Progenitor cell of endocrine pancreas (in vitro differentiated cells): ENCODE measurements at places on chromosomes 5 and 9. TPM values are rescaled to one million over a fixed set of nuclear protein-coding genes. Genes with fewer than 3 reads are reported as not detected.
A peak's percentile ranks its signal among the peaks of the same experiment; 100 is the strongest.

- DNase-seq = peak; percentile 32
Measured at GRCh38 chr5:148957591-148958202, 105.2 kb downstream of the SH3TC2 start.

DNA sequence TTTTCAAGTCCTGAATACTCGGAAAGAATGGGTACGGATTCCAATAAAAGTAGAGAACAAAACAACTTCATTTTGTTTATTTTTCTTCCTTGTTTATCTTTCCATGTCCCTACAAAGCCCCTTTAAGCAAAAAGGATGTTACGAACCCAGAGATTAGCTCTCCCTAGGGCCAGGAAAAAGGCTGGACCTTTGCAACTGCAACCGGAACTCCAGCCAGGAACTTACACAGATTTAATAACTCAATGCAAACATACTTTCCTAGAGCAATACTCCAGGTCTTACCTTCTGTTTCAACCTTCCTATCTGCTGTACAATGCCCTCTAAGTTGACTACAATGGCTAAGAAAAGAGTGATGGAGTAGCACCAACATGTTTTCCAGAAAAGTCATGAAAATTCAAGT, 7.0 kb downstream of the DENND1A start:
- no peak for DNase-seq

GRCh38 chr5:74762599-74762998, 4.3 kb downstream of the GFM2 start:
- DNase-seq = no peak

The ZNF462 gene
- total RNA-seq = 102 and 103 TPM in 2 replicates

DNA sequence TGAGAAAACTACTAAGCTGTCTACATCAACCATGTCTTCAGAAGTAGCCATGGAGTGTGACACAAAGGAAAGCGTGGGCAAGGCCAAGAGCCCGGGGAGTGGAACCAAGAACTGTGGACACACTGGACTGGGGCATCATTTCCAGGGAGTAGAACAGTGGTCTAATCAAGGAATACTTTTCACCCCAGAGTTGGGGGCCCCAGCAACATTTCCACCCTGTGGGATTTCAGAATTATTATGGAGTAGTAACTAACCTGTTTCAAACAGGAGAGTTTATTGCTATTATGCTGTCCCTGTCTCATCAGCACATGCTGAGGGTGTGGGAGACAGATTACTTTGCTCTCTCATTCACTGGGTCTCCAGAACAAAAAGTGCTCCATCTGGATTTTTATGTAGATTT, 58.0 kb upstream of the FSTL4 start:
- DNase-seq = no peak

GRCh38 chr5:133287500-133287899, 235.7 kb downstream of the HSPA4 start:
- peak; percentile 34 for DNase-seq

GRCh38 chr5:116454417-116454927, 120.2 kb downstream of the SEMA6A start:
- no peak for DNase-seq

The CER1 gene
- 0.73 TPM in 1 of 2 replicates, not detected in the other for total RNA-seq

DNA sequence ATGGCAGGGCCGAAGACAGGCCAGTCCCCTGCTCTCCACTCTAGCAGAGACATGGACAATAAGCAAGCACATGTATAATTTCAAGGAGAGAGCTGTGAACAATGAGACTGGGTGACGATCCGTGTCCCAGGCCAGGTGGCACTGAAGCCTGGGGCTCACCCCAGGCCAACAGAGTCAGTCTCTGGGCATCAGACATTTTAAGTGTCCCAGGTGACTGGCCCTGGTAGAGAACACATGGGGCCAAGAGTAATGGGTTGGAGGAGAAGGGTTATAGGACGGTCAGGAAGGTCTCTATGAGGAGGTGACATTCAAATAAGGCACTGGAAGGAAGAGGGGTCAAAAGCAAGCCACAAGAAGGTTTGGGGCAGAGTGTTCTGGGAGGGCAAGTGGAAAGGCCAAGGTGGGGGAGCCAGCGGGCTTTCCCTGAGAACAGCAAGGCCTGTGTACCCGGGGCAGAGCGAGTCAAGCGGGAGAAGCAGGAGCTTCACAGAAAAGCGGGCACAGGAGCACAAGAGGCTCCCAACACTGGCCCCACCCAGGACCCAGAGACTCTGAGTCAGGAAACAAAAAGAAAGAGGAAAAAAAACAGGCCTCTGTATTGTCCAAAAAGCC, 1.1 kb upstream of the AKNA start:
- no peak for DNase-seq

DNA sequence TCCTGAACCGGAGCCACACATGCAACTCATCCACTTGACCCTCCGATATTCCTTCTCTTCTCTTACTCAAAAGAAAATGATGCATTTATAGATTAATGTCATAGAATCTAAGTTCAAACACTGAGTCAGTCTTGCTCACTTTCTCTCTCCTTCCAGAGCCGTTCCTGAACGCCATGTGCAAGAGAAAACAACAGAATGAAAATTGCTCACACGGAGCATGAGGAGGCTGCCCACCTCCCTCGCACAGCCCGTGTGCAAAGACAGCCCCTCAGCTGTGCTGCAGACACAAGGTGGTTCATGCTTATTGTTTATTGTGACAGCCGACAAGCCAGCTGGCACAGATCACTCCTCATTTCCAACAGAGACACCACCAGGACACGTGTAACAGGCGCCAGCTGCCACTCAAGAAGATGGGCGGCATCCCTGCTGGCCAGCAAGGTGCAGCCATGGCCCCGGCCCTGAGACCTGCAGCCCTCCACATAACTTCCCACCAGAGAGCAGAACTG, 290.8 kb downstream of the GLIS3 start:
- no peak for DNase-seq

GRCh38 chr9:13189362-13189761, 90.1 kb downstream of the MPDZ start:
- no peak for DNase-seq

DNA sequence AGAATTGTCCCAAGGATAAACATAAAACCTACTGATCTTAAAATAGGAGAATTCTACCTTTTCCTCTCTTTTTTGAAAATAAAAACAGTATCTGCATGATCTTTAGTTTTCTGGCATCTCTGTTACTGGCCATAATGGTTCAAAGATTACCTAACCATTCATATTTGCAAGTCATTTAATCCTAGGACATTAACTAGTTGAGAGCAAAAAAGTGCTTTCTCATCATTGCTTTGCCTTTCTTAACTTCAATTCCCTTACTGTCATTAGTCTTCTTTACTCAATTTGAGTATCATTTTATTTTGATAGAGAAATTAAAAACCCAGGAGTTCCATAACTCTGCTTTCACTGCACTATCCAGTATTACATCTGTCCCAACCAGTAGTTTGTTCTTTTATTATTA, 68.6 kb downstream of the RFX3 start:
- no peak for DNase-seq

DNA sequence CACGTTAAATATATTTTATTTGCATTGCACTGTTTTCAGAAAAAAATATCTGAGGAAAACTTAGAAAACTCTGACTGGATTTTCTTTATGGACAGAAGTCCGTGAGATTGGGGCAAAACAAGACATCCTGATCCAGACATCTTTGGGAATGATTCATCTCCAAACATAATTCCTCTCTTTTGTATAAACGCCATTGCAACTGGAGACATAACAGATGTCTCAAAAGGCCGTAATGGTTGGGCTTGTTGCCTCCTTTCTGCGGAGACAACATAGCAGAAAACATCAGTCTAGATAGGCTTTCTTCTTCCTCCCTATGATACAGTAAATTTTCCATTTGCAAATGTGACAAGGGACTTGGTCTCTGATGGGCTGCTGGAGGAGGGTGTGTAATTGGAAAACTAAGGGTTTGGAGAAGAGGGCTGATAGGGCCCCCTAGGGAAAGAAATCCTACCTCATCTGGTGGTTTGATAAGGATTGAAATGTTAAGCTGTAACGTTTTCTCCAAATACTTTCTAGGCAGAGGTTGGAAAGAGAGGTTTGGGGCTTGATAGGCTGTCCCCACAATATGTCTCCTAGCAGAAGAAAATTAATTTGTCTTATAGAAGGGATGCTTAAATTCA, 631.5 kb upstream of the ST8SIA4 start:
- DNase-seq = no peak

DNA sequence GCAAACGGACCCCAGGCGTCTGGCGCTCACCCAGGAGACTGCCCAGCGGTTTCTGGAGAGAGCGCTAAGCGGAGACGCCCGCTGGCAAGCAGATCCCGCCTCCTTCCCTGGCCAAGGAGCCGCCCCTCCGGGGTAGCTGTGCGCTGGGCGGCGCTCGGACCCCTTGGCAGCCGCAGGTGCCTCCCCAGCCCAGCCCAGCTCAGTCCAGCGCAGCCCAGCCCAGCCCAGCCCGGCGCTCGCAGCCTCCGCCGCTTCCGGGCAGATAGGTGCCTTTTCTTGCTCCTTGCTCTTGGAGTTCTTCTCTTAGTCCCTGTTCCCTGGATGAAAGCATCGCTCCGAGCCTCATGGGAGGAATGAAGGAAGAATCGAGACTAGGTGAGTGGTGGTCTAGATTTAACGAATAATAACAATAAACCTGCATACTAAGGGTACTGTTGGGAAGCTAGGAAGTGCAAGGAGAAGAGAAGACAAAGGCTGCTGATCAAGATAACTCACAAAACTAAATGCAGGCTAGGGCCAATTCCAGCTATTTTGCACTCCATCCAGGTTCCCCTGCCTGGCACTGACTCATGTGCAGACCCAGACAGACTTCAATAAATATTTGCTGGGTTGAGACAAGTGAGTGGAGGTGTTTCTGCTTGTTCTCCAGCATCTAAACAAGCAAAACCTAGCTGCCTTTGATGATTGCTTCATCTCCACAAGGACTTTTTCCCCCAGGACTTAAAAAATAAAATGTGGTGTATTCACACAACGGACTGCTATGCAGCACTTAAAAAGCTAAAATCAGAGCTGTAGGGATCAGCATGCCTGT, at the start of gene STK32A:
STK32A (plus strand) TSS at position 202 of the 811 bp plus-strand sequence. CDS start 4,609 bp downstream, outside the sequence.
- peak; percentile 53 for DNase-seq

- DNase-seq = no peak
Measured at GRCh38 chr5:7970816-7971215, 101.9 kb downstream of the MTRR start.

The SHC3 gene
- 1.3 TPM in 2 replicates for total RNA-seq

DNA sequence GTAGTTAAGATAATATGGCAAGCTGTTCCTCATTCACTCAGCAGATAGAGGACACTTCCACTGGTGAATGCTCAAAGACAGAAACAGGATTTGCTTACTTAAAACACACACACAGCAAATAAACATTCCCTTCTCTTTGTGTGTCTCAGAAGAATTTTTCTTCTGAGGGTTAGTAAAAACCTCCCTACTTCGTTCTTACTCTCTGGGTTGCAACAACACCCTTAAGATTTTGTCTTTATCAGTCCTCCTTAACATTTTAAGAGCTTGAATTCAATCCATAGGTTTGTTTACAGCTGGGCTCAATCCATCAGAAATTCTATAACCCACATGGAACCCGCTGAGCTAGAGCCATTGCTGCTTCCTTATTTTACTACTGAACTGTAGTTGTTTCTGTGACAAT, 237.4 kb upstream of the PIK3R1 start:
- no peak for DNase-seq
